ENCODE measurements at places on chromosomes 12 and 14.

DNA sequence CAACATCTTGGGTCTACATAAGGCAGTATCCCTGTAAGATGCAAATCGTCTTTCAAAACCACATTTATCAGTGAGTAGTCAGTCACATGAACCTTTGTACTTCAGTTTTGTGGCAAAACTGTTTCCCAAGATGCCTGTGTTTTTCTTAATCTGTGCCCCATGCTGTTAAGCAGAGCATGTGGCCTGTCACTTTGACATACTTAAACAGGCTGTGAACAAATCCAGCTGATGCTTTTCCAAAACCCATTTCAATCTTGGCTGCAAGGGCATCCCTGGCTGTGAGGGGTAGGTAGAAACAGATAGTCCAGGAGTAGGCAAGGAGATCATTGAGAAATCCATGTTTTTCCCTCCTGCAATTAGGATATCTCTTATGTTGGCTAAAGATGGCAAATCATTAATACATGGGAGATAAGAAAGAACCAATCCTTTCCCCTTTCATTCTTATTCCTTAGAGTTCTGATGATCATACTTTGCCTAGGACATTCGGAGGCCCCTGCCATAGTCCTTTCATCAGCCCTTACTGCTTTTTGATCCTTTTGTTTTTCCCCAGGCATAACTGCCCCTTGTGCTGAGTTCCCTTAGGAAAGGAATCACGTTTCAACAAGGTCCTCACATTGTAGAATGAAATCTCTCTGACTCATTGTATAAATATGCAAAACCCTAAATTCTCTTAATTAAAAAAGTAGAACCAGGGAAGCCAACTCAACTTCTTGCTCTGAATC lies 121.1 kb upstream of the EEA1 start:
- DNase-seq, result no peak

GRCh38 chr12:34033628-34034296 lies 11.5 kb downstream of the ALG10 start:
- DNase-seq, result no peak

GRCh38 chr12:9851050-9851449 lies 18.1 kb downstream of the CLEC2B start:
- DNase-seq, result no peak

DNA sequence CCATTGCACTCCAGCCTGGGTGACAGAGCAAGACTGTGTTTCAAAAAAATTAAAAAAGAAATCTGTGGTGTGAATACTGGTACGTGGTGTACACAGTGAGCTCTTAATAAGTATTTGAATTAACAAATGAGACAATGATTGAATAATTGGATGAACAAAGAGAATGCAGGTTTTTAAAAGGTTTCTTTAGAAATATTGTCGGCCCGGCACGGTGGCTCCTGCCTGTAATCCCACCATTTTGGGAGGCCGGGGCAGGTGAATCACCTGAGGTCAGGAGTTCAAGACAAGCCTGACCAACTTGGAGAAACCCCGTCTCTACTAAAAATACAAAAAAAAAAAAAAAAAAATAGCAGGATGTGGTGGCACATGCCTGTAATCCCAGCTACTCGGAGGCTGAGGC lies 6.6 kb downstream of the HIF1A start:
- no peak for DNase-seq

GRCh38 chr12:17802657-17803641 lies 287.0 kb downstream of the RERGL start:
- DNase-seq, result no peak

All from omental fat pad (tissue), 4 donors.